A549 treated with RU486 at 1 μM for 4 hours (cell line): ENCODE measurements at places on chromosomes 3 and 15. TPM values are rescaled to one million over a fixed set of nuclear protein-coding genes. Genes with fewer than 3 reads are reported as not detected.

AMT gene
- 0.13 to 0.44 TPM (median 0.30 TPM) in 5 replicates for total RNA-seq

TM4SF1 gene
- total RNA-seq: 1,132 to 2,057 TPM (median 1,686 TPM) in 5 replicates

LRRIQ4 gene
- total RNA-seq: not detected in 5 replicates

SIAH2 gene
- total RNA-seq: 15.3 to 21.5 TPM (median 19.7 TPM) in 5 replicates

ADGRG7 gene
- not detected in 5 replicates for total RNA-seq

SERPINI2 gene
- total RNA-seq: not detected in 5 replicates

C3orf38 gene
- 12.7 to 23.0 TPM (median 17.5 TPM) in 5 replicates for total RNA-seq

ANKRD63 gene
- 0.31 to 0.80 TPM (median 0.44 TPM) in 4 of 5 replicates, not detected in the other for total RNA-seq

MYZAP gene
- 0.66 to 1.7 TPM (median 1.5 TPM) in 5 replicates for total RNA-seq

IL20RB gene
- total RNA-seq: 0.71 to 1.0 TPM (median 0.90 TPM) in 5 replicates

TRH gene
- not detected in 5 replicates for total RNA-seq

TRPM1 gene
- not detected in 5 replicates for total RNA-seq

SSUH2 gene
- total RNA-seq: 0.63 to 1.1 TPM (median 0.81 TPM) in 5 replicates

EPHA6 gene
- total RNA-seq: 0.12 to 0.14 TPM in 2 of 5 replicates, not detected in the others

GRAMD2A gene
- not detected in 5 replicates for total RNA-seq

NR2E3 gene
- 0.14 to 0.29 TPM (median 0.19 TPM) in 4 of 5 replicates, not detected in the other for total RNA-seq

ARHGEF26 gene
- 4.0 to 6.9 TPM (median 6.5 TPM) in 5 replicates for total RNA-seq

PP2D1 gene
- not detected in 5 replicates for total RNA-seq

FRMD5 gene
- total RNA-seq: 3.8 to 5.1 TPM (median 4.4 TPM) in 5 replicates

LDHAL6B gene
- not detected in 5 replicates for total RNA-seq

TMC3 gene
- total RNA-seq: not detected in 5 replicates

CFAP20DC gene
- 1.8 to 3.4 TPM (median 2.3 TPM) in 5 replicates for total RNA-seq

PML gene
- 10.5 to 17.3 TPM (median 14.8 TPM) in 5 replicates for total RNA-seq

DNASE1L3 gene
- 0.20 TPM in 1 of 5 replicates, not detected in the others for total RNA-seq

CCR8 gene
- not detected in 5 replicates for total RNA-seq

MINAR1 gene
- total RNA-seq: 0.37 to 0.70 TPM (median 0.59 TPM) in 5 replicates

WDR72 gene
- 3.2 to 7.5 TPM (median 6.7 TPM) in 5 replicates for total RNA-seq

FXR1 gene
- total RNA-seq: 57.0 to 103 TPM (median 76.0 TPM) in 5 replicates

KLF15 gene
- 0.06 to 0.19 TPM (median 0.09 TPM) in 4 of 5 replicates, not detected in the other for total RNA-seq

CTXN2 gene
- total RNA-seq: 0.02 TPM in 1 of 5 replicates, not detected in the others

GRK7 gene
- 0.03 to 0.09 TPM in 2 of 5 replicates, not detected in the others for total RNA-seq

AGBL1 gene
- total RNA-seq: not detected in 5 replicates

KBTBD12 gene
- not detected in 5 replicates for total RNA-seq

TMEM44 gene
- 8.8 to 11.3 TPM (median 10.5 TPM) in 5 replicates for total RNA-seq

ATP2B2 gene
- 0.03 to 0.16 TPM (median 0.04 TPM) in 4 of 5 replicates, not detected in the other for total RNA-seq

SLC9C1 gene
- total RNA-seq: not detected in 5 replicates

SLC24A5 gene
- not detected in 5 replicates for total RNA-seq

SNTN gene
- total RNA-seq: not detected in 5 replicates
